IPS DF 6.9 (cell line): ENCODE measurements at places on chromosomes 3 and 15.

GRCh38 chr15:72341361-72341760, 21.4 kb upstream of the CELF6 start:
- H3K4me3 ChIP-seq = no peak overlapping the region
- peaks cover 12% of the 10 kb centered on the region; the same call in 1 of the 2 replicates for H3K36me3 ChIP-seq
- H3K27ac ChIP-seq = no peak overlapping the region
- no peaks in the 10 kb centered on the region for H3K27me3 ChIP-seq

GRCh38 chr3:49199900-49200281, 28.5 kb downstream of the KLHDC8B start:
- no peak overlapping the region for H3K27ac ChIP-seq
- H3K4me3 ChIP-seq = no peak overlapping the region
- H3K27me3 ChIP-seq = no peaks in the 10 kb centered on the region
- H3K36me3 ChIP-seq = no peaks in the 10 kb centered on the region

DNA sequence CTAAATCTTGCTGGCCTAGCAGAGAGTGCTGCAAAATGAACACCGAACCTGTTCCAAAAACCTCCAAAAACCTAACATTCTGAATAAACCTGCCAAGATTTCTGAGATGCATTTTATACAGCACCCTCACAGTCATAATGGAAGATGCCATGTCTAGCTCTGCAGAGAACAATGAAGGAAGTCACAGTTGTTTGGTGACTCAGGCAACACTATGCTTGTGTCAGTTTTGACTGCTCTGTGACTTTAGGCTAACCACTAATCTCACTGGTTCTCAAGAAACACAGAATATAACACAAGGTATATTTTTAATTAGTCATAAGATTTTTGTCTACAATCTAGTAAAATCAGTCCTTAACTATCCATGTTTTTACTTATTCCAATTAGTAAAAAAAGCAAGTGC, 606.6 kb downstream of the TBL1XR1 start:
- no peak for DNase-seq
- H3K36me3 ChIP-seq = no peaks in the 10 kb centered on the region
- H3K27me3 ChIP-seq = no peaks in the 10 kb centered on the region
- no peak overlapping the region for H3K4me3 ChIP-seq
- H3K27ac ChIP-seq = no peak overlapping the region

DNA sequence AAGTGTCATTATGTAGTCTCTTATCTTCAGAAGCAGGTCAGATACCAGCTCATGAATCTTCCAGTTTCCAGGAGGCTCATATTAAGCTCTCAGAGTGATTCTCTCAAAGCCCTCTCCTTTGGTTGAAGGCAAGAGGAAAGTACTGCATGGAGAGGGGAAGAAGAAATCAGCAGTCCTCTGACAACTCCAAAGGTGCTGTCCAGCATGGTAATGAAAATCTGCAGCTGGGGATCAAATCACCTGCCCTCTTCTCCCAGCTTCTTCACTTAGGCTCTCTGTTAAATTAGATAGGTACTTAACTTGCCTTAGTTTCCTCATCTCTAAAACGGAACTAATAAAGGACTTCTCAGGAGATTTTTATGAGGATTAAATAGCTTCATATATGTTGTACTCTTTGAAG, 738.8 kb upstream of the GOLIM4 start:
- H3K27ac ChIP-seq = no peak overlapping the region
- H3K36me3 ChIP-seq = no peaks in the 10 kb centered on the region; the same call in 1 of the 2 replicates
- no peak overlapping the region for H3K4me3 ChIP-seq

GRCh38 chr3:78427303-78427702, 1340.5 kb downstream of the ROBO1 start:
- DNase-seq = no peak
- no peaks in the 10 kb centered on the region for H3K27me3 ChIP-seq
- no peak overlapping the region for H3K27ac ChIP-seq
- no peaks in the 10 kb centered on the region for H3K4me1 ChIP-seq

GRCh38 chr15:100802421-100803170, 77.0 kb upstream of the ALDH1A3 start:
- no peaks in the 10 kb centered on the region for H3K27me3 ChIP-seq
- H3K4me3 ChIP-seq = no peak overlapping the region
- no peaks in the 10 kb centered on the region for H3K4me1 ChIP-seq
- H3K36me3 ChIP-seq = no peaks in the 10 kb centered on the region

DNA sequence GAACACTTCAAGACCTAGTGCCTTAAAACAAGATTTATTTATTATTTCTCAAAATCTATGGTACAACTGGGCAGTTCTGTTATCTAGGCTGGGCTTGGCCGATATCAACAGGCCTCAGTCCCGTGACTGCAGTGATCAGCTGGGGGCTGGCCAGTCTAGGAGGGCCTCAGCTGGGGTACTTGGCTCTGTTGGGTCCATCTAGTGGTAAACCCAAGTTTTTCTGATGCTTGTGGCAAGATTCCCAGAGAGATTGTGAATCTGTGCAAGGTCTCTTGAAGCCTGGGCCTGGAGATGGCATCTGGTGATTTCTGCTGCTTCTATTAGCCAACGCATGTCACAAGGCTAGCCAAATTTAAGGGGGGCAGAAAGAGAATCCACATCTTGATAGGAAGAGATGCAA, 482.4 kb upstream of the SGO1 start:
- H3K4me1 ChIP-seq = no peaks in the 10 kb centered on the region
- H3K27me3 ChIP-seq = no peaks in the 10 kb centered on the region
- no peak overlapping the region for H3K27ac ChIP-seq
- no peak overlapping the region for H3K4me3 ChIP-seq
- DNase-seq = peak; percentile 45
